NCI-H446 (cell line): ENCODE measurements at places on chromosomes 1 and 21.

DNA sequence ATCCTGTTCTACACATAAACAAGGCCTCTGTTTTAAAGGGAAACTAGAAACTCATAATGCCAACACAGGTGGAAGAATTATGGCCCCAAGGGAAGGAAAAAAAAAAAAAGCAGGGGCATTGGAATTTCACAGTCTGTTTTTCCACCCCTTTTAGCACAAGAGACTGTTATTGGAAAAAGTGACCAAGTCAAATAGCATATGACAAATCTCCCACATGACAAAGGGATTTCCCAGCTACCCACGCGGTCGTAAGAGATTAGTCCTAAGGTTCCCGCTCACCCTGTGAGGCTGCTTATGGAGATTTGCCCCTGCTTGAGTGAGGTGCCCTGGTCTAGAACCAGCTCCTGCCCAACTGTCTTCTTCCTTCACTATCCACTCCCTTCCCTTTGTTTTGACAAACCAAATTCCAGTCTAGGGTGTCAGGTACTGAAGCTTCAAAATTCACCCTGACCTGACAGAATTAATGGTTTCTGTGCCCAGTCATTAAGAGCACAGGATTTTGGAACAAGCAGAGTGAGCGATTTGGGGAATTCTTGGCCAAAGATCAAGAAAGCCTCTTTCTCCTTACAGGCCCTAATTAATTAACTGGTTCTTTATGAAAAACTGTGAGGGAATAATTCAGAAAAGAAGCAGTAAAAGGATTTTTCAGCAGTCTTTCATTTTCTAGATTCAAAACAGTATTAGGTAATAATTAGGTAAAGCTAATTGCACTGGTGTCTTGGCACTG, 107.3 kb downstream of the NMNAT2 start:
- DNase-seq, result peak; percentile 59

- no peak for DNase-seq
These were observed 97.2 kb upstream of the DPYD start for GRCh38 chr1:98018074-98018473.

GRCh38 chr1:97730271-97730670, 190.6 kb downstream of the DPYD start:
- DNase-seq, result no peak

DNA sequence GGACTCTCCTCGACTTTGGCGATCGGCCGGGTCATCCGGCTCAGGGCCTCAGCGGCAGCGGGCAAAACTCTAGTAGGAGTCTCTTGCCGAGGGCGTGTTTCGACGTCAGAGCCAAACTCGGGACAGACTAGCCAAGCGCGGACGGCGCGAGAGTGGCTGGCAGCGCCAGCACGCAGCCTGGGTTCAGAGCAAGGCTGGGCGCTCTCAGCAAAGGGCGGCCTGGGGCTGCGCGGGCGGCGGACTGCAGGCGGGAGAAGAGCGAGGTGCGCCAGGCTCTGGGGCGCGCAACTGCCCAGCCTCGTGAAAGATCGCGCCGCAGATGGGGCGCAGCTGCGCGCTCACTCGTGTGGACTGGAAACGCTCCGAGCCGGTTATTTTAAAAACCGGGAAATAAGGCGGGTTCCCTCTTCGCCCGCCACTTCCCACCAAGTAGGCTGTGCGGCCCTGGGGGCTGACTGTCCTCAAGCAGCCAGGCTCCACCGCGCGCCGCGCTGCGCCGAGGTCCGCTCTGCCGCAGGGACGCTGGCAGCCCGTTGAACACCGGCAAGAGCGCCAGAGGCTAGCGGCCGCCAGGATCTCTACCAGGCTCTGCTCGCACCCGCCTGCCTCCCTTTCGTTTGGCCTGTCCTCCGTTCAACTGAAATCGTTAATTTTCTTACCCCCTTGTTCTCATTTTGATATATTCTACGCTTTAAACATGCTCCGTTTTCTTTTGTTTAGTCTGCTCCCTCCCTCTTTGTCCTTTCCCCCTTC, 2.4 kb downstream of the ALX3 start:
- no peak for DNase-seq
